ENCODE measurements at places on chromosomes 4 and X.
A peak's percentile ranks its signal among the peaks of the same experiment; 100 is the strongest.

DNA sequence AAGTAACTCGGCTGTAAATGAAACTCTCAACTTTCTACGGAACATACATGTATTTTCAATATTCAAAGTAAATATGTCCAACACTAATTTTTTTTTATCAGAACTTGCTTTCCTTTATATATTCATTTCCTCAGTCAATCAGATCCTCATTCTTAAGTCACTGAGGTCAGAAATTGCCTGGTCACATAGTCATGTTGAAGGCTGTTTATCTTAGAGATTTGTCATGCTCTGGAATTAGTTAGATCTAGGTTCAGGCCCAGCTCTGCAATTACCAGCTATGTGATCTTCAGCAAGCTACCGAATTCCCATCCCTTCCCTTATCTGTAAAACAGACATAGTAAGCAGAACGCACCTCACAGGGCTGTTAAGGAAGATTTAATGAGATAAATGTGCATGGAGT, 228.8 kb downstream of the SPCS3 start:
- no peak for DNase-seq

DNA sequence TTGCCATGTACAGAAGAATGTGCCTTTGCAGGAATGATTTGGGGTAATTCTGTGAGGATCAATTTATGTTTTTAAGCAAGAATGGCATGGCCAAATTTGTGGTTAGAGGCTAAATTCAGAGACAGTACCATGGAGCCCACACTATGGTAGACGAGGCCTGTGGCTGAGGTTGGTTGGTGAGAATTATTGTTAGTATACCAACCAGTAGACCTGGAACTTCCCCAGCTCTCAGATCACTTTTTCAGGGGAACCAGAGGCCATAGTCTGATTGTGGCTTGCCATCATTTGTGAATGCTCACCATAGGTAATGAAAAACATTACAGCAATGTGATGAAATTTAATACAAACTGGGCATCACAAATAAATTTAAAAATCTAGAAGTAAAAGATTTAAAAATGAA, 56.3 kb downstream of the SHISA3 start:
- DNase-seq = no peak

DNA sequence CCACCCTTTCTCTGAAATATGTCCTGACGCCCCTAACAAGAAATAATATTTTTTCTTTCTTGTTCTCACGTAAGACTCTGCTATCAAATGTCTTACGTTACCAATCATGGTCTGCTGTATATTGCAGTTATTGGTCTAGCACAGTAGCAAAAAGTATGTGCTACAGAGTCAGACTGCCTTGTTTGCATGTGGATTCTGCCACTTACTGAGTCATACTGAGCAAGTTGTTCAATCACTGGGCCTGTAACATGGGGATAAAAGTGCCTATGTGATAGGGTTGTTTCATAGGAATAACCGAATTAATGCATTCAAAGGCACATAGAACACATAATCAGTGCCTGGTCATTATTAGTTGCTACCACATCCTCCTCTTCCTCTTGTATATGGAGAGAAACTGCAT, 14.1 kb downstream of the RPGR start:
- DNase-seq = no peak

- DNase-seq = no peak
Measured at GRCh38 chrX:150205011-150205410, 158.1 kb upstream of the MAMLD1 start.

DNA sequence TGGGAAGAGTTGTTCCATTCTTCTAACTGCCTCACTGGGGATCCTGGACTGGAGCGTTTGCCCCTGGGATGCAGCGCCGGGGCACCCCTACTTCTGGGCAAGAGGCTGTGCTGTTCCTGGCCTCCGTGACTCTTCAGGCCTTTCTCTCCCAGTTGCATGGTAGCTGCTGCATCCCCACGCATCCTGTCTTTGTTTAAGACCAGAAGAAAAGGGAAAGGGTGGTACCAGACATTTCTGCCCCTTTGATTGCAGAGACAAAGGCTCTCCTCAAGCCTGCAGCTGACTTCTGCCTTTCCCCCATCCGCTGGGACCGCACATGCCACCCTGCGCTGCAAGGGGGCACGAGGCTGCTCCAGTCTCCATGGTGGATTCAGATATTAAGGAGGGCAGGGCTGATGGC, 70.4 kb downstream of the SHROOM2 start:
- no peak for DNase-seq

GRCh38 chr4:82320351-82320750, 53.4 kb downstream of the HNRNPD start:
- DNase-seq = no peak

- no peak for DNase-seq
Measured at GRCh38 chrX:113743069-113743468, 840.8 kb upstream of the HTR2C start.

- DNase-seq = no peak
Measured at GRCh38 chrX:10203617-10204016, 46.8 kb downstream of the CLCN4 start.

DNA sequence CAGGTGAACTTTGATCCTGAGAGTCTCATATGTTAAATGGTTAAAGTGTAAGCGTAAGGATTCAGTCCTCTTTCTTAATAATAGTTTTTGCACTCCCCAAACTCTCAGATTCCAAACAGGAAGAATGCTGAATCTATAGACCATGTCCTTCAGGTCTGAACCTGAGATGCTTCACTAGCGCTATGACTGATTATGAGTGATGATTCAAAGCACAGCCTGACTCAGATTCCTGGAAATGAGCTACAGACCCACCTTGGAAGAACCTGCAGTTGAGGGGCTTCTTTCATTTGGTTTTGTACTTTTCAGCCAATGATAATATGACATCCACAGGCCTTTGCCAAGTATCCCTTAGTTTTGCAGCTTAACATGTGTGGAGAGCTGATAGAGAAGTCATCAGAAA, 1.4 kb downstream of the EDNRA start:
- no peak for DNase-seq

DNA sequence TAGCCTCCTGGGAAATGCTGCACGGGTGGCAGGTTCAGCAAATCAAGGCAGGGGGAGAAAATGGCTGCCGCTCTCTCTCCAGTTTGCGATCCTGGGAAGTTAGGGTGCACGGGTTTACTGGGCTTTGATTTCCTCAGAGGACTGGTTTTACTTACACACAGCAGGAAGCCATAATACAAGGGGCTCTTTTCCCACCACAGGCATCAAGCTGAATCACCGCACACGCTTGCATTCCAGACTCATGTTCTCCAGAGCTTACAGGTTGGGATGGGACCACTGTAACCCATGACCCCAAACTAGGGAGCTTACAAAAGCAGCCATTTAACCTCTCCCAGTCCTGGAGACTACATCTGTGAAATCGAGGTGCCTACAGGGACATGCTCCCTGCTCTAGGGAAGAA, 159.8 kb downstream of the DHRSX start:
- DNase-seq = no peak

GRCh38 chrX:42530027-42530426, 247.9 kb downstream of the PPP1R2C start:
- DNase-seq = no peak

DNA sequence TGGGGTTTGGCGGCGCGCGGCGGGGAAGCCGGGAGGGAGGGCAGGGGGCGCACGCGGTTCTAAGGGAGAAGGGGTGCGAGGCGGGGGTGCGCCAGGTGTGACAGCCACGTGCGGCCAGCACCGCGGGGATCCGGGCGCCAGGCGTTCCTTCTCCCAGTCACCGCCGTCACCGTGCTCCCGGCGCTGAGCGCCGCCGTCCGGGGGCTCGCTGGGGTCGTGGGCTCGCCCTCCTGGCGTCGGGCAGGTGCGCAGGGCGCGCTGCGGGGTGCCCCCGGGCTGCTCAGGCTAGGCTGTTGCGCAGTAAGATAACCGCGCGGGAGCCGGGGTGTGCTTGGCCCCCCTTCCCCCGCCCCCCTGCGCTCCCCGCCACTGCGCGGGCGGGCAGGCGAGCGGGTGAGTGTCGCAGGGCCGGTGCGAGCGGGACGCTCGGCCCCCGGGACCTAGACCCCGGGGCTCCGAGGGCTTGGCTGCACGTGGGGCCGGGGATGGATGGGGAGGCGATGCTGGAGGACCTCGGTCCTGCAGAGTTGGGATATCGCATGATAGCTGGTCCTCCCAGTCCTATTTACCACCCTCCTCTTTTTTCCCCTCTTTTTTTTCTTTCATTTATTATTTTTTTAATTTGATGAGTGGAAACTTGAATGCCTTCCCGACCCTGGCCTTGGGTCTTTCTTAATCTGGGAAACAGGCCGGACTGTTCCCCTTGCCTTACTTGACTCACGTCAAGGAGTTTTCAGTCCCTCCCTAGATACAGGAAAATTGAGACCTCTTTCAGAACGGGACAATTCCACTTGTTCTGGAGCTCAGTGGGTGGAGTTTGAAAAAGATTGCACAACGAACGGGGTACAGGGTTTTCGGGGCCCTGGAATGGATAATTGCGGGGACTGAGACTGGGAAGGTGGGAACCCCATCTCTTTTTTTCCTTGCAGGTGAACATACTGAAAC, 797 bp downstream of the TXLNG start:
- DNase-seq = peak; percentile 0

DNA sequence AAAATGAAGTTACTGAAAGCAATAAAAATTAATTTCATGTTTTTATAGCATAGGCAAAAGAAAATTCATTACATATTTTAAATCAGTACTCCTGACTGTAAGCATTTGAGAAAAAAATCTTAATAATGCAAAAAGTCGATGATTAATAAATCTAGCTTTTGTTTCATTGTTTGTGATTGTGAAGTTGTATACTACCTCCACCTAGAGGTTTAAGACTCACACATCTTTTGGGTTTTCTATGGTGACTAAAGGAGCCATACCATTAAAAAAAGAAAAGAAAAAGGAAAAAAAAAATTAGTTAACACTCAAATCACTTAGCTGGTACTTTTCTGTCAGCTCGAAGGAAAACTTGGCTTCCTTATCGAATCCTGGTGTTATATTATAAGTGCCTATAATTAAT, 2.0 kb downstream of the GABRA2 start:
- no peak for DNase-seq

GRCh38 chrX:13263560-13264251, 56.1 kb downstream of the ATXN3L start:
- no peak for DNase-seq

All from KG1 (cell line).